ENCODE measurements at places on chromosomes 1 and 21.

DNA sequence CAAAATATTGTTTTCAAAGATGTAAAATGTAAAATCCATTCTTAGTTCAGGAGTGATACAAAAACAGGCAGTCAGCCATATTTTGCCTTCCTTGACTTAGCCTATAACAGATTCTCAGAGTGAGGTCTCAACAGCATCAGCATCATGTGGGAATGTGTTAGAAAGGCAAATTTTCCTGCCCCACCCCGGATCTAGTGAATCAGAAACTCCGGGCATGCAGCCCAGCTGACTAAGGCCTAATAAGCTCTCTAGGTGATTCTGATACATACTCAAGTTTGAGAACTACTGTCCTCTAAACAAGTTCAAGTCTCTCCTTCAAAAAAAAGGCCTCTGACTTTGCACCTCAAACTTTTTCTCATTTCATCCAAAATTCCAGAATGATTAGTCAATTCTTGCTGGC is 46.9 kb upstream of the PRRC2C start:
- no peak for DNase-seq

- DNase-seq, result peak; percentile 57
Observed at GRCh38 chr1:216923601-216924000, 200.4 kb upstream of the ESRRG start.

DNA sequence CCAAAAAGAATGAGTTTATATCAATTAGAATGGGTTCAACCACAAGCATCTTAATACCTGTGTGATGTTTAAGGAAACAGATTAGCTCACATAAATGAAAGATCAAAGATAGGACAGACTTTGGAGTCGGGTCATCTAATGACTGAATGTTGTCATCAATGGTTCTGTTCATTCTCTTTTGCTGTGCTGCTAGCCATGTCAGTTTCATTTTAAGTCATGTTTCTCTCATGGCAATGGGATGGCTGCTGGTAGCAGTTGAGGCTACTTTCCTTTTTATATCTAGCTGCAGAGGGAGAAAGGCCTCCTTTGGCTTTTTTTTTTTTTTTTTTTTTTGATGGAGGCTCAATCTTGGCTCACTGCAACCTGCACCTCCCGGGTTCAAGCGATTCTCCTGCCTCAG is 86.9 kb upstream of the SPAG17 start:
- DNase-seq, result no peak

DNA sequence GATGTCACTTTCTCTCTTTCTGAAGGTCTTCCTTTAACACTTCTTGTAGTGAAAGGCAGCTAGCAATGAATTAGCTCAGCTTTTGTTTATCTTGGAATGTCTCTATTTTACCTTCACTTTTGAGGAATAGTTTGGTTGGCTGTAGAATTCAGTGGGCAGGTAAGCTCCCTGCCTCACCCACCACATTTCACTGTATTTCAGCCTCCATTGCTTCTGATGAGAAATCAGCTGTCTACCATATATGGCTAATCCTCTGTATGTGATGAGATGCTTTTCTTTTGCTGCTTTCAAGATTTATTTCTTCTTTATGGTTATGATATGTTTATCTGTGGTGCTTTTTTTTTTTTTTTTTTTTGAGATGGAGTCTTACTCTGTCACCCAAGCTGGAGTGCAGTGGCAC is 70.1 kb downstream of the MRPL39 start:
- no peak for DNase-seq

Data from NCI-H82 (cell line).